ENCODE measurements at places on chromosomes 7 and 10. TPM values are rescaled to one million over a fixed set of nuclear protein-coding genes. Genes with fewer than 3 reads are reported as not detected.

The TAS2R41 gene
- not detected for total RNA-seq

DNA sequence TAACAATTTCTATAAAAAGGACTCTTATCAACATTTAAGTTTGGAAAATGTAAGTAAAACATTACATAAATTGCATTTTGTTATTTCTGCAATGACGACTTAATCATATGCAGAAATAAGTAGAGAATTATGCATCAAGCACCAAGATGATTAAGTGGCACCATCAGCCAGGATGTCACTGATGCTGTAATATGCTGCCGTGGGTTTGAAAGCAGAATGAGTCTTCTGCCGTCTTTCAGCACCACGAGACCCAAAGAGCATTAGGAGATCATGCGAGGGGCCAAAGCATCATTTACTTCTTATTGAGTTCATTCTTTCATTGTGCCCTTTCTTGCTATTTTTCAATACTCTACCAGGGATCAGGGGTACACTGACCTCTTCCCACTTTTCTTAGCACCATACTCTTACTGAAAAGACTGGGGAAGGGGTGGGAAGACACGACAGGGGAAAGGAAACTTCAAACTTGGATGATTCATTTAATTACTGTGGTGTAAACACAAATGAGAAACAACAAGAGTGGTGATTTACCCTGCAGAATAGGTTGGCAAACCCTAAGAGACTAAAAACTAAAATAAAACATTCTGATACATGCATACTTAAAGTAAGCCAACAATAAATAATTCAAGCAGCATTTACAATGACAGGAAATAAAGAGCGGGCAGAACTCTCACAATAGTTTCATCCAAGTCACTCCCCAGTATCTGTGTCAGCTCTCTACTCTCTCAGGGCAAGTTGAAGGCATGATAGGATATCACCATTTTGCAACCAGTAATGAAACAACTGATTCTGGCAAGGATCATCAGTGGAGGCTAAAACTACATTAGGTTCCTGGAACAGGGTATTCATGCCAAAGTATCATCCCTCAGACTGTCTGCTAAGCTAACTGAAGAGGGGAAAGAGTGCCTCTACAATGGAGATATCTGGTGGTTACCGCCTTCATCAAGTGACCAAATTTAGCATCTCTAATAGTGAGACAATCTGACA is 70.8 kb downstream of the CUL2 start:
- H3K36me3 ChIP-seq = no peaks in the 10 kb centered on the region
- no peaks in the 10 kb centered on the region for H3K27me3 ChIP-seq
- no peak overlapping the region for H3K27ac ChIP-seq
- no peak for DNase-seq
- no peaks in the 10 kb centered on the region for H3K4me1 ChIP-seq

GRCh38 chr10:116307455-116307854 is 16.8 kb upstream of the CCDC172 start:
- H3K36me3 ChIP-seq = no peaks in the 10 kb centered on the region
- no peak overlapping the region for H3K4me3 ChIP-seq
- H3K27me3 ChIP-seq = no peaks in the 10 kb centered on the region
- no peak overlapping the region for H3K27ac ChIP-seq

The PLXNA4 gene
- 3.9 TPM for total RNA-seq

DNA sequence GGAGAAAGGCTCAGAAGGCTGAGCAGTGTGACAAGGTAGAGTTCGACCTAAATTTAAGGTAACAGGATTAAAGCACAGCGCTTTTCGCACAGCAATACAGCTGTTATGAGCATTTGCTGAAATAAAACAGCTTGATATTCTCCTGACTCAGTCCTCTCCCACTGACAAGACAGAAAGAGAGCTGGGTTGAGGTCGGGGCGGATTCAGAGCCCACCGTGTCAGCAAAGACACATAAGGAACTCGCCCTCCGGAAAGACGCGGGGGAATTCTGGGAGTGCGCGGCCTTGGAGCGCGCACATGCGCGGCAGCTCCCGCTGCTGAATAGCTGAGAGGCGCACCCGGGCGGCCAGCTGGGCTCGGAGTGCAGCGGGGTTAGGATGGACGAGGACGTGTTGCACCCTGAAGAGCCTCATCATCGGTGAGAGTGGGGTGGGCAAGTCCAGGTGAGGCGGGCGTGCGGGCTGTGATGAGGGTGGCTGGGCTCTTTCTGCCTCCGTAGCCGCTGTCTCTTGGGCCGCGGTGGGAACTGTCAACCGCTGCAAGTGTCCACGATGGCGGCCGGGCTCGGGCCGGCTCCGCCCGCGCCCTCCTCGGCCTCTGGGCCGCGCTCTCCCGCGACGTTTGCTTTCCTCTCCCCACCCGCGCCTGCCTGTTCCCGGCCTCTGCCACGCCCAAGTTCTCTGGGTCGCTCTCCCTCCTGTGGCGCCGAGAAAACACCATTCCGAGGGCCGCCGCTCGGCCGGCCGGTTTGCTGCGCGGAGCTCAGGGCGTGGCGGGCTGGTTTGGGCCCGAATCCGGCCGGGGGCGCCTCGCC is 120.6 kb downstream of the LYZL1 start:
- H3K4me1 ChIP-seq = peaks cover 44% of the 10 kb centered on the region
- peak overlapping the region; percentile 94 for H3K27ac ChIP-seq
- no peaks in the 10 kb centered on the region for H3K27me3 ChIP-seq
- DNase-seq = peak; percentile 89
- H3K36me3 ChIP-seq = no peaks in the 10 kb centered on the region

The ANKRD30A gene
- not detected for total RNA-seq

GRCh38 chr7:81645435-81645834 is 124.4 kb downstream of the HGF start:
- no peaks in the 10 kb centered on the region for H3K4me1 ChIP-seq
- DNase-seq = no peak
- H3K27me3 ChIP-seq = no peaks in the 10 kb centered on the region
- no peaks in the 10 kb centered on the region for H3K36me3 ChIP-seq

DNA sequence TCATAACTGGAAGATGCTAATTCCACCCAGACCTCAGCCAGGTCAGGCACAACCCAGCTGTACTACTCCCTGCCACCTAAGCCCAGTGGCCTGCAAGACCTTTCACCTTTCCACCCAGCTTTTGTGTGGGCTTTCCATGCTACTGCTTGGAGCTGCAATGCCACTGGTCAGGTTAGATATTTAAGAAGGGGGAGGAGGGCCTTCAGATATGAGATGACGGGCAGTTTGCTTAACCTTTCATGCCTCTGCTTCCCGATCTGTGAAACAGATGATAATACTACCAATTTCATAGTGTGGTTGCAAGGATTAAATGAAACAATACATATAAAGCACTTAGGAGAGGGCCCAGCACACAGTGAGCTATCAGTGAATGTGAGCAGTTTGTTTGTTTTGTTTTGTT is 20.9 kb downstream of the STOX1 start:
- H3K4me3 ChIP-seq = no peak overlapping the region
- H3K4me1 ChIP-seq = no peaks in the 10 kb centered on the region
- no peak for DNase-seq
- no peaks in the 10 kb centered on the region for H3K36me3 ChIP-seq
- H3K27me3 ChIP-seq = no peaks in the 10 kb centered on the region

DNA sequence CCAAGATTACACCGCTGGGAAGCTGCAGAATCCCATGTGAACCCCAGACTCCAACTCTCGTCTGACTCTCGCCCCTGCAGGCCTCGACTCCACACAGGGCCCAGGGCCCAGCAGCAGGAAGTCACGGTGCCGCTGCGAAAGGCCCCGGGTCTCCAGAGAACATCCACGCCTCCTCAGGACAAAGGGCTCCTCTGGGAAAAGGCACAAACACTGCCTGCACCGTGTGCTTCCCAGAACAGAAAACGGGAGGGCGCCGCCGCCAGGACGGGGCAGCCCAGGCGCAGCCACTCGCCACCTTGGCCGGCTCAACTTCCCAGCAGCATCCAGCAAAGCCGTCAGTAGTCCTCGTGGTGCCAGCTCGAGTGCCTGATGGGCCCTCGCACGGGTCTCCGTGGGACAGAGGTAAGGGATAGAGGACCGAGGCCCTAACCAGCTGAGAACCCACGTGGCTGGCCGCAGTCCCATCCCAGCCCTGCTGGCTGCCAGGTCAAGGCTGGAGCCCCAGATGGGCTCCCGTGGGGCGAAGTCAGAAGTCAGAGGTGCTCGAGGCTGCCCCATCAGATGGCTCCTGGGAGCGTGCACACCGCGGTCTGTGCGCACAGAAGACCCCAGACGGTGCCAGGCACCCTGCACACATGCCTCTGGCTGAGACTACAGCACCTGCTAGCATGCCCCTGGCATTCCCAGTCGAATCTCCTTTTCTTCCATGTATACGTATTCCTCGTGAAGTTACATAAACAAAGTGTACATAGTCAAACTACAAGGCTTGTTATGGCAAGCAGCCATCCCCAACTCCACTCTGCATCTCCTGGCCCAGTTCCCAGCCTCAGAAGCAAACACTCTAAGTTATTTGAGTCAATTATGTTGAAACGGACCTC is 60.2 kb downstream of the MAD1L1 start:
- H3K27me3 ChIP-seq = no peaks in the 10 kb centered on the region
- no peak for DNase-seq
- no peak overlapping the region for H3K4me3 ChIP-seq
- no peaks in the 10 kb centered on the region for H3K4me1 ChIP-seq

The TRPV5 gene
- not detected for total RNA-seq

The ZNF467 gene
- 7.1 TPM for total RNA-seq

The SRRM3 gene
- total RNA-seq = 3.9 TPM

The ADRA2A gene
- 2.8 TPM for total RNA-seq

The RADIL gene
- 5.6 TPM for total RNA-seq

GRCh38 chr10:116168329-116168728 is 104.7 kb downstream of the GFRA1 start:
- no peaks in the 10 kb centered on the region for H3K27me3 ChIP-seq
- no peak for DNase-seq
- H3K4me1 ChIP-seq = no peaks in the 10 kb centered on the region

The CLDN4 gene
- total RNA-seq = not detected

GRCh38 chr10:11165591-11166543 is 148.2 kb downstream of the CELF2 start:
- H3K4me3 ChIP-seq = peak overlapping the region; percentile 77
- H3K4me1 ChIP-seq = peaks cover 46% of the 10 kb centered on the region
- H3K27me3 ChIP-seq = no peaks in the 10 kb centered on the region
- H3K27ac ChIP-seq = peak overlapping the region; percentile 88

The LEP gene
- 0.27 TPM for total RNA-seq

The CABCOCO1 gene
- 1.7 TPM for total RNA-seq

The NODAL gene
- total RNA-seq = not detected

- H3K27ac ChIP-seq = no peak overlapping the region
- no peaks in the 10 kb centered on the region for H3K27me3 ChIP-seq
- peaks cover 29% of the 10 kb centered on the region for H3K4me1 ChIP-seq
These were observed 85.2 kb upstream of the SEMA3C start for GRCh38 chr7:81004098-81004497.

The IQUB gene
- total RNA-seq = 0.83 TPM

GRCh38 chr7:96729820-96730219 is 20.2 kb upstream of the SEM1 start:
- H3K27me3 ChIP-seq = no peaks in the 10 kb centered on the region
- H3K4me1 ChIP-seq = no peaks in the 10 kb centered on the region
- no peak overlapping the region for H3K27ac ChIP-seq
- no peak overlapping the region for H3K4me3 ChIP-seq

GRCh38 chr10:72009051-72009424 is 44.8 kb downstream of the CHST3 start:
- no peaks in the 10 kb centered on the region for H3K36me3 ChIP-seq
- DNase-seq = no peak
- H3K27ac ChIP-seq = peak overlapping the region; percentile 89
- no peaks in the 10 kb centered on the region for H3K4me1 ChIP-seq
- H3K4me3 ChIP-seq = no peak overlapping the region

The HOXA4 gene
- total RNA-seq = 2.6 TPM

- no peak overlapping the region for H3K4me3 ChIP-seq
- H3K27ac ChIP-seq = no peak overlapping the region
- no peaks in the 10 kb centered on the region for H3K36me3 ChIP-seq
- peaks cover 11% of the 10 kb centered on the region for H3K4me1 ChIP-seq
These were observed 73.5 kb downstream of the CRPPA start for GRCh38 chr7:16347827-16348192.

DNA sequence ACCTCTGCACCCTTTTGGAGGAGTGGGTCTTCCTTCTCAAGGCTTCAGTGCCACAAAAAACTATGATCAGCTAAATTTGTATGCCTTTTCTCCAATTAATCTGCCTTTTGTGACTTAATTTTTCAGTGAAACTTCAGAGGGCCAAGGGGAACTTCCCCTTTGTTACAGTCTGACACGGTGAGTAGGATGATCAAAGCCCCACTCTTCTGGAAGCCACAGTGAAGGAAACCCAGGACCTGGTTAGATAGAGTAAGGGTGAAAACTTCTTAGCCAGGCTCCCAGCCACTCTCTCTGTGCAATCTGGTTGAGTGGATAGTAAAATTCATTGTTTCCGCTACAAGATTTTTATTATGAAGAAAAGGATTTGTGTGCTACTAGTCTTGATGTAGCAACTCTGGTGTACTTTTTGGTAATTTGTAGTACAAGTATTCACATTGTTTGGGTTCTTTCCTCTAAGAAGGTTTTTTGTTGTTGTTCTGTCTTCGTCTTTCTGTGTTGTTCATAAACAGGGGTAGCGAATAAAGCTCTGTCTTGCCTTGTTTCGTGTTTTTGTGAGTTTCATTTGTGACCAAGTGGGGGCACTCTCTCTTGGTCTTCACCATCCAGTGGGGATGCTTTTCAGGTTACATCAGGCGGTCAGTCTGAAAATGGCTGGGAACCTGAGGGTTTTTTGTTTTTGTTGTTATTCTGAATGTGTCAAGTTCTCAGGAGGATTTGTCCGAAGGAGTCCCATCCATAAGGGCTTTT is 268.5 kb upstream of the NPSR1 start:
- no peak overlapping the region for H3K4me3 ChIP-seq
- H3K36me3 ChIP-seq = no peaks in the 10 kb centered on the region
- no peak overlapping the region for H3K27ac ChIP-seq
- no peaks in the 10 kb centered on the region for H3K4me1 ChIP-seq
- H3K27me3 ChIP-seq = no peaks in the 10 kb centered on the region

DNA sequence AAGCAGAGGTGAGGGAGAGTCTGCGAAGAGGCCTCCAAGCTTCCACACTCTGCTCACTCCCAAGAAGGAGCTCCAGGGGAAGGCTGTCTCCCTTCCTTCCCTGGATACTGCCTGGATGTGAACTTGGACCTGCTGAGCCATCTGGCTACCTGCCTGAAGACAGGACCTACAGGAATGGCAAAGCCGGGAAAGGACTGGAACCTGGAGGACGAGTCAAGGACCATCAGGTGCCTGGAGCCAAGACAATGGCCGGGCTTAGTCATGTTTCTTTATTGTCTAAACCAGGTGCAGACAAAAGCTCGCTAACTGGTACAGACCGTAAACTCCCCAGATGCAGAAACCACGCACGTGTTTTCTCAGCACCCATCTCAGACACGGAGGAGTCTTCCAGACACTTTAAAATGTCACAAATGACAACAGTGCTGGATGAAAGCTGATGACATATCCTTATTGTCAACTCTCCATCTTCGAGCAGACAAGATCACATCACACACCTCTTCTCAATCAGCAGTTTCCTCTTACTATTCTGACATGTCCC is 12.1 kb downstream of the ASB13 start:
- no peaks in the 10 kb centered on the region for H3K4me1 ChIP-seq
- no peaks in the 10 kb centered on the region for H3K27me3 ChIP-seq
- DNase-seq = no peak

The SLC39A12 gene
- 0.16 TPM for total RNA-seq
